ENCODE measurements at places on chromosomes 12 and 14.

GRCh38 chr12:69502345-69503081 lies 32.3 kb downstream of the FRS2 start:
- DNase-seq = no peak

DNA sequence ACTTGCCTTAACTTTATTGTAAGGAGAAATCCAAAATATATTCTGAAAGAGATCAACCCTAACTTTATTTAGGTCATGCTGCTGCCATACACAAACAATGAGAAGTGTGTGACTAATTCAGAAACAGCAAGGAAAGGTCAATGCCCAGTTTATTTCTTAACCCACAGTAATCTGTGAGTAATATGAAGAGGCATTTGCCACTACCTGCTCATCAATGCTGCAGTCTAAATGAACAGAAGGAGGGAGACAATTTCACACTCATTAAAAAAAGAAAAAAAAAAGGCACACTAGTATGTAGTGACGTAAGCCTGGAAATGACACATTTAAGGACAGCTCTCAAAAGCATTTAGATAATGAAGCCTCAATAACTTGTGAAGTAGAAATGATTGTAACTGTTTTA lies 90.5 kb upstream of the FOXN3 start:
- no peak for DNase-seq

DNA sequence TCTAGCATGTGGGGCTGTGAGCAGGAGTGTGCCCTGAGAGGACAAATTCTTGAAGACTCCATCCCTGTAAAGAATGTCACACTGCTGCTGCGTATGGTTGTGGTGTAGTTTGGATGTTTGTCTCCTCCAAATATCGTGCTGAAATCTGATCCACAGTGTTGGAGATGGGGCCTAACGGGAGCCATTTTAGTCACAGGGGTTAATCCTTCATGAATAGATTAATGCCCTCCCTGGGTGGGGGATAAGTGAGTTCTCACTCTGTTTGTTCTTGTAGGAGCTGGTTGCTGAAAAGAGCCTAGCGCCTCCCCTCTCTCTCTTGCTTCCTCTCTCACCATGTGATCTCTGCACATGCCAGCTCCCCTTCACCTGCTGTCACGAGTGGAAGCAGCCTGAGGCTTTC lies 94.5 kb upstream of the VASH1 start:
- no peak for DNase-seq

DNA sequence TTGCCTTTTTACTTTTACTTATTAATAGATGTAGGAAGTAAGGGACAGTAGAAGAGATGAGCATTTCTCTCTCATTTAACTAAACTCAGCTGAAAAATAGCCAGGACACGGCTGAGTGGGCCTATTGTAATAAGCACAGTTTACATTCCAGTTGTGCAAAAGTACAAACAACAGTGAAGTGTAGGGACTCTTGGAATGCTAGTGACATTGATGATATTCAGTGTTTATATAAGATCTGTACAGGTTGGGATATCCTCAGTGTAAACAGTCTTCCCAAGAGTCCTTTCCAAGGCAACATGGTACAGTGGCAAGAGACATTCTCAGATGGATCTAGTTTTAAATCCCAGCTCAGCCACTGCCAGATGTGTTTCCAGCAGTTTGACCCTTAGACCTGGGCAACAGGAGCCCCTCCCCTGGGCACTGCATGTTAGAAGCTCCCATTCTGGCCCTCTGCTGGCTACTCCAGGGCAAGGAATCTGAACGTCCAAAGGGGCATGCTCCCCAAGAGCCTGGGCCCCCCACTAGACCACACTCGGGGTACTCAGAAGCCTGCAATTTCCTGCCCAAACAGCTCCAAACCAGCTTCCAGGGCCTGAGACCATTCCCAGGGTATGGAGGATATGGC lies 55.3 kb downstream of the STAB2 start:
- no peak for DNase-seq

GRCh38 chr12:111444925-111445725 lies 39.4 kb downstream of the SH2B3 start:
- peak; percentile 34 for DNase-seq

DNA sequence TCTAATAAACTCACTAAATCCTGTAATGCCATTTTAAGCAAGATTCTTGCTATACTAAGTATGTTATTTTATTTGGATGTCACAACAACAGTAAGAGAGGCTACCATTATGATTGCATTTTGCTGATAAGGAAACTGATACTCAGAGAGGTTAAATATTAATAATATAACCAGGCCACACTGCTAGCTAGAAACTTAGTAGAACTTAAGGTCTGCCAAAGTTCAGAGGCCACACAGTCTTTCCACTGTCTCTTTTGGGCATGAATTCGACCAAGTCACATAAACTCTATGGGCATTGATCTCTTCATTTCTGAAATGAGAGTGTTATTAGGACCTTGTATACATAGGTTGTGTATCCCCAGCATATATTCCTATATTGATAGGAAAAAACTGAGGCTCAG lies 147.9 kb downstream of the SYNE2 start:
- DNase-seq = no peak

GRCh38 chr14:103867523-103867953 lies 20.2 kb upstream of the PPP1R13B start:
- DNase-seq = no peak

- DNase-seq = no peak
These were observed at the start of gene PRICKLE1 for GRCh38 chr12:42589465-42590329. TSS of gene PRICKLE1 (minus strand) at chr12:42589746. CDS start at chr12:42472516, 117,230 bp downstream.

DNA sequence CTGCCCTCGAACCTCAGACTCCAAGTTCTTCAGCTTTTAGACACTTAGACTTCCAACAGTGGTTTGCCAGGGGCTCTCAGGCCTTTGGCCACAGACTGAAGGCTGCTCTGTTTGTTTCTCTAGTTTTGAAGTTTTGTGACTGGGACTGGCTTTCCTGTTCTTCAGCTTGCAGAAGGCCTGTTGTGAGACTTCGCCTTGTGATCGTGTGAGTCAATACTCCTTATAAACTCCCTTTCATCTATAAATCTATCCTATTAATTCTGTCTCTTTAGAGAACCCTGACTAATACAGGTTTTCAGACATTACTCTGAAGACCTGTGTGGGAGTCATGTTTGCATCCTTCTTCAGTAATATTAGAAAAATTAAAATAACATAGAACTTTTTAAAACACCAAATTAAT lies 289.1 kb downstream of the RMST start:
- no peak for DNase-seq

DNA sequence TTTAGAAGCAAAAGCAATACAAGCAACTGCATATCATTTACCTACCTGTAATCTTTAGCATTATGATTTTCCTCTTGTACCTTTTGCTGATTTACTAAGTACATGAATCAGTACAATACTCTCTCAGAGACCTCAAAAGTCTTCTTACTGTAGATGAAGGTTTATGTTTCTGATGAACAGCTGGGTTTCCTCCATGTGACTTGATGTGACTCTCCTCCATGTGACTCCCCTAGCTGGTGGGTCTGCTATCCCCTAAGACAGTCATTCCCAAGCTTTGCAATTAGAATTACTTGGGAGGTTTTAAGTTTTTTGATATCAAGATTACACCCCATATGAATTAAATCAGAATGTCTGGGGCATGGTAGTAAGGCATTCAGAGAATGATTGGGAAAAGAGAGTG lies 32.0 kb upstream of the ABCC9 start:
- no peak for DNase-seq

- no peak for DNase-seq
These were observed 56.3 kb upstream of the KCNA5 start for GRCh38 chr12:4987076-4988046.

DNA sequence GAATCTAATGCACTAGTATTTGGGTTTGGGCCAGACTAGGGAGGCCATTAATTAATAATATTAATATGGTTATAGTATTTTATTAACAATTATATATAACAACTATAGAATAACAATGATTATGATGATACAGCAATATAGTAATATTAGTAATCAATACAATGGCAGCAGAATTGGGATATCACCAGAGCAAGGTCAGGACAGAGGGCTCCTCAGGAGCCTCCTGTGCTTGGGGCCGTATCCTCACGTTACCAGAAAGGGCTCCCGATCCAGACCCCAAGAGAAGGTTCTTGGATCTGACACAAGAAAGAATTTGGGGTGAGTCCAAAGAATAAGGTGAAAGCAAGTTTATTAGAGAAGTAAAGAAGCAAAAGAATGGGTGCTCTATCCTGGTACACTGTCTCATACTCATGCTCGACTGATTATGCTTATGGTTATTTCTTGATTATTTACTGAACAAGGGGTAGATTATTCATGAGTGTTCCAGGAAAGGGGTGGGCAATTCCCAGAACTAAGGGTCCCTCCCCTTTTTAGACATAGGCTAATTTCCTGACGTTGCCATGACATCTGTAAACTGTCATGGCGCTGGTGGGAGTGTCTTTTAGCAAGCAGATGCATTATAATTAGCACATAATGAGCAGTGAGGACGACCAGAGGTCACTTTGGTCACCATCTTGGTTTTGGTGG lies 61.6 kb downstream of the RIN3 start:
- DNase-seq = no peak

GRCh38 chr14:71414631-71415403 lies 507.6 kb downstream of the PCNX1 start:
- DNase-seq = no peak

- no peak for DNase-seq
These were observed 56.0 kb downstream of the CLMN start for GRCh38 chr14:95263527-95264231.

GRCh38 chr12:72036393-72036792 lies 97.7 kb downstream of the TPH2 start:
- DNase-seq = no peak

DNA sequence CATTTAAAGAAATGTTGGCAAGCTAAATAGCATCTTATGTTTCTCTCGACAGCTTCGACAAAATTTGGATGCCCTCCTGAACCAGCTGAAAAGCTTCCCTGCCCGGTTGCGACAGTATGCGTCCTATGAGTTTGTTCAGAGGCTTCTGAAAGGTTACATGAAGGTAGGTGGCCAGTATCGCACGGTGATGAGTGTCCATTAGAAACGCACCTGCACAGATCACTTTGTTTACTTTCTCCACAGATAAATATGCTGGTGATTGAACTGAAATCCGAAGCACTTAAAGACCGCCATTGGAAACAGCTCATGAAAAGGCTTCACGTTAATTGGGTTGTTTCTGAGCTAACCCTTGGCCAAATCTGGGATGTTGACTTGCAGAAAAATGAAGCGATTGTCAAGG lies 36.5 kb downstream of the DYNC1H1 start:
- no peak for DNase-seq

- DNase-seq = no peak
These were observed 40.3 kb upstream of the ANKS1B start for GRCh38 chr12:100024974-100025555.

GRCh38 chr14:20419419-20419818 lies 6.1 kb upstream of the TEP1 start:
- DNase-seq = no peak

DNA sequence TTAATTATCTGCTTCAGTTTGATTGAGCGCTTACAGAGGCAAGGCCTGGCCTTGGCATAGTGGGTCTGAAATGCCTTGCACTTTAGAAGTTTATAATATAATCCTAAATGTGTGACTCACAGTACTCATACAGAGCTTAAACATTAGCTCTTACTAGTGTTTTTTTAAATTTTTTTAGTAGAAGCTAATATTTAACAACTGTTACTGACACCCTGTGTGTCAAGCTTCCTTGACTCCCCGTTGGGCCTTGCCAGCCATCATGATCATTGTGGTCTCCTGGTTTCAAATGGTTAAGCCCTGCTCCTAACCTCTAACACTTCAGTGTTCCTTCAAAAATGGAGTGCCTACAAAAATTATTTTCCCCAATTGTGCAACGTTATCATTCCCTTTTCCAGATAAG lies 126.9 kb downstream of the GALC start:
- DNase-seq = no peak

- no peak for DNase-seq
These were observed at the start of gene TMEM179 for GRCh38 chr14:104604458-104605449. TSS of gene TMEM179 (minus strand) at chr14:104604772. CDS start at chr14:104604741, 31 bp downstream.

All from stimulated activated CD8-positive, alpha-beta memory T cell treated with anti-CD3 and anti-CD28 coated beads, Interleukin-15, amount 100 ng/mL, for 24 hours (primary cell).